ENCODE measurements at places on chromosomes 13 and 19. TPM values are rescaled to one million over a fixed set of nuclear protein-coding genes. Genes with fewer than 3 reads are reported as not detected.

The RYR1 gene
- total RNA-seq = 1.5 TPM

The EDNRB gene
- 26.8 TPM for total RNA-seq

The FCHO1 gene
- 10.8 TPM for total RNA-seq

The TUBA3C gene
- total RNA-seq = not detected

The SCAF1 gene
- total RNA-seq = 91.9 TPM

DNA sequence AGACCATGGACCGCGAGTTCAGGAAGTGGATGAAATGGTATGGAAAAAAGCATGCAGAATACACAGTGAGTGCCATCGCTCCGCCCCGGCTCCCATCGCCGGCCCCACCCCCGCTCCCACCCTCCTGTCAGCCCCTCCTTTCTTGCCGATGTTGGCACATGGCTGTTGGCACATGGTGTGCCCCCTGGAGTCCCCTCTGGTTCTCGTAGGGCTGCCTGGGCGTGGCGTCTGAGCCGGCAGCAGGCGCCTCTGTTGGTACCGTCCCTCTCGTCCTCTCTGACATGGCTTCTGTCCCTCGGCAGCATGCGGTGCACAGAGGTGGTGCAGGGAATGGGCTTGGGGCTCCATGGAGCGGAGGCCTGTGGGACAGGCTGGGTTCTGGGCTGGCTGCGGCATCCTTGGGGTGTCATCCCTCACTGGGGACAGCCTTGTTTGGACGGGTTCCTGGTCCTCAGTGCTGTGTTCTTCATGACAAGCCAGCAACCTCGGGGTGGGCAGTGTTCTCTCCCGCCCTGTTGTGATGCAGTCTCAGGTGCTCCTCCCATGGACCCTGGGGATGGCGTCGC lies 30.9 kb downstream of the DOT1L start:
- DNase-seq = no peak
- peaks cover 3% of the 10 kb centered on the region for H3K36me3 ChIP-seq
- no peak overlapping the region for H3K27ac ChIP-seq
- H3K4me3 ChIP-seq = no peak overlapping the region

DNA sequence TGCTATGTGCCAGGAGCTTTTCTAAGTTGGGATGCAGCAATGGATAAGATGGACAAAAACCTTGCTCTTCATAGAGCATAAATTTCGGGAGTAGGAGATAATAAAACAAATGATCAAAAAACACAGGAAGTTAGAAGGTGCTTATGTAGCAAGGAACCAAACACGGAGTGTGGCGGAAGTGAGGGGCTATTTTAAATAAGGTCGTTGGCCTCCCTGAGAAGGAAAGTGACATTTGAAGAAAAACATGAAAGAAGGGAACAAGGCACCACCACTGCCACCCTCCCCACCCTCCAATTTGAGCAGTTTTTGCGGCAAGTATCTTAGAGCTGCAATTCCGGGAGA lies 3.2 kb upstream of the GSX1 start:
- H3K36me3 ChIP-seq = no peaks in the 10 kb centered on the region
- H3K27ac ChIP-seq = no peak overlapping the region
- no peak for DNase-seq
- H3K4me1 ChIP-seq = peaks cover 33% of the 10 kb centered on the region
- H3K4me3 ChIP-seq = peak overlapping the region; percentile 67

DNA sequence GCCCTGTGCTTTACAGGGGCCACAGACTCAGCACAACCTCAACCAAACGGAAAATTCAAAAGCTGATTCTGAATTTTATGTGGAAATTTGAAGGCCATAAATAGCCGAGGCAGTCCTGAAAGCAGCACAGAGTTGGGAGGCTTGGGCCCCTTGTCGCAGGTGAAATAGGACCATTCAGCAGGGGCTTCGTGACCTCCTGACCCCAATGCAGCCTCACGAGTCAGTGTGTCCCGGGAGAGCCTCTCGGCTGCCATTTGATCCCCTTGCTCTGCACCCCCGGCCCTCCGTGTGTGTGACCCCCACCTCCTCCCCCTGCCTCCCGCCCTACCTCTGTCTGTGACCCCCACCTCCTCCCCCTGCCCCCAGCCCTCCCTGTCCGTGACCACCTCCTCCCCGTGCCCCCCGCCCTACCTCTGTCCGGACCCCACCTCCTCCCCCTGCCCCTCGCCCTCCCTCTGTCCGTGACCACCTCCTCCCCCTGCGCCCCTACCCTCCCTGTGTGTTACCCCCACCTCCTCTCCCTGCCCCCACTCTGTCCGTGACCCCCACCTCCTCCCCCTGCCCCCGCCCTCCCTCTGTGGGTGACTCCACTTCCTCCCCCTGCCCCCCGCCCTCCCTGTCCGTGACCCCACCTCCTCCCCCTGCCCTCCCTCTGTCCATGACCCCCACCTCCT lies 41.7 kb upstream of the TFDP1 start:
- no peaks in the 10 kb centered on the region for H3K27me3 ChIP-seq
- H3K4me3 ChIP-seq = no peak overlapping the region
- peaks cover 22% of the 10 kb centered on the region for H3K4me1 ChIP-seq
- H3K27ac ChIP-seq = no peak overlapping the region

GRCh38 chr19:17847538-17848366 lies at the start of gene JAK3:
Gene JAK3, minus strand, starts transcription at chr19:17847982. Its CDS starts 3,565 bp downstream, at chr19:17844417.
- no peak within 1 kb of the TSS for H3K27ac ChIP-seq
- DNase-seq = peak; percentile 75
- peaks cover 7% of the 10 kb centered on the region for H3K4me1 ChIP-seq
- H3K27me3 ChIP-seq = peaks cover 9% of the 10 kb centered on the region
- H3K36me3 ChIP-seq = no peaks in the 10 kb centered on the region

DNA sequence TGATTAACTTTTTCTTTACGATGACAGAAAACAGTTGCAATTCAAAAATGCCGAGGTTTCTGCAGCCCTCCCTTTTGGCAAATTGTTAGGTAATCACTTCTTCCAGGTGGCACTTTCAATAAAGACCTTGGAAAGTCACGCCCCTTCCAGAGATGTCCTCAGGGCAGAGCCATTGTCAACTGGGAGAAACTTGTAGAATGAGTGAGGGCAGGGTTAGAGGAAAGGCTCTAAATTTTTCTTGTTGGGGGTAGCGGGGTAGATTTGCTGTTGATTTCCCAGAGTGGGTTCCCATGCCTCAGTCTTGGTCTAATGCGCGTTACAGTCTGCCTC lies 421.1 kb downstream of the FGF9 start:
- no peak overlapping the region for H3K4me3 ChIP-seq
- no peak for DNase-seq
- H3K27ac ChIP-seq = no peak overlapping the region
- H3K27me3 ChIP-seq = no peaks in the 10 kb centered on the region

DNA sequence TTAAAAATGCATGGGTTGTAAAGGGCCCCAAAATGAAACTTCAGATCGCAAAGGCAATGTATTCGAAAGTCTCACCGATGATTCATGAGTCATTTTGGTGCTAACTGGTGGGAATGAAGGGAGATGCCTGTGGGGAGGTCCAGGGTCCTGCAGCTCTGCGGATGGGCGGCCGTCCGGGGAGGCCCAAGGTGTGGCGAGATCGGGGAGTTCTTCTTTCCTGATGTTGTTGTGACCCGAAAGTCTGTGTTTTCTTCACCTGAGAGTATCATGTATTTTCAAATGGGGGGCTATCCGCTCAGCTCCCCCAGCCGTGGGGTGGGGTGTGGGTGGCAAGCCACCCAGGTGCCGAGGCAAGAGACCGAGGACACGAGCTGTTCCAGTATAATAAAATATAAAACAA lies 36.5 kb downstream of the TFDP1 start:
- no peak for DNase-seq
- H3K36me3 ChIP-seq = peaks cover 36% of the 10 kb centered on the region
- H3K27ac ChIP-seq = no peak overlapping the region
- H3K4me3 ChIP-seq = no peak overlapping the region

DNA sequence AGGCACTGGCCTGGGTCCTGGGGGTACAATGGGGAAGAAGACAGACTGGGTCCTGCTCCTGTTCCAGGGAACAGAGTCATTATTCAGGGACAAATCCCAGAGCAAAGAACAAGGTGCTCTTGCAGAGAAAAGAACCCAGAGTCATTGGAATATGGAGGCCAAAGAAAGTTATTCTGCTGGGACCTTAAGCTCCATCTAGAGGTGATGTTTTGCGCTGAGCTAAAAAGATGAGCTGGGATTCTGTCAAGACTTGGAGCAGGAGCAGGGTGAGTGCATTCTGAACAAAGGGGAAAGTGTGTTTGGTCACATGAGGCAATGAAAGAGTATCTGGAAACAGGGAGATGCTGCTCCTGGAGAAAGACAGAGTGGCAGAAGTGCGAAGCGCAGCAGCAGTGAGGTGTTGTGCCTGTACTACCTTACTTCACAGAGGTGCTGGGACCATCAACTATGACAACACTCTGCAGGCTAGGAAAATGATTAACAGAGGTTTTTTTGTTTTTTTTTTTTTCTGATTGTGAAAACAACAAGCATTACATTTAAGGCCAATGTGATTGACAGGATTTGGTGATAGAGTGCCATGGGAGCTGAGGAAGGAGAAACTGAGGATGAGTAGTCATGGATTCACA lies 95.3 kb upstream of the TNFSF11 start:
- H3K4me3 ChIP-seq = no peak overlapping the region
- no peaks in the 10 kb centered on the region for H3K27me3 ChIP-seq
- DNase-seq = no peak
- no peaks in the 10 kb centered on the region for H3K4me1 ChIP-seq

GRCh38 chr19:43754253-43754502 lies 584 bp downstream of the SMG9 start:
- H3K4me3 ChIP-seq = peak overlapping the region; percentile 99
- peaks cover 46% of the 10 kb centered on the region for H3K4me1 ChIP-seq
- peaks cover 19% of the 10 kb centered on the region for H3K36me3 ChIP-seq

DNA sequence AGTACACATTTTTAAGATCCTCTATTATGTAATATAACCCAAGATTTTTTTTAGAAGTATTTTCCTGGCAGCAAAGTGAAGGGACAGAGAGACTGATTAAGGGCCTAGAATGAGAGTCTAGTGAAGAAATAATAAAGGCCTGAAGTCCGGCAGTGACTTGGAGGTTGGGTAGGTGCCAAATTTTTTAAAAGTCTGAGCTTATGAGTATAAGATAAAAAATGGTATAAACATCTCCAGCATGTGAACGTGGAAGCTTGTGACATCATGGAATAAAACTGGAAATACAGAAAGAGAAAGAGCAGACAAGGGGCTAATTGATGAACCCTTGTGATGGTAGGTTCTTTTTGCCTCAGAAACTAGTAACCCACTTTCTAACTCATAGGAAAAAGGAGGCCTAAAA lies 174.6 kb downstream of the SUCLA2 start:
- H3K4me1 ChIP-seq = no peaks in the 10 kb centered on the region
- H3K27me3 ChIP-seq = no peaks in the 10 kb centered on the region
- H3K36me3 ChIP-seq = no peaks in the 10 kb centered on the region
- no peak overlapping the region for H3K4me3 ChIP-seq
- no peak for DNase-seq
- H3K27ac ChIP-seq = no peak overlapping the region

GRCh38 chr13:42057918-42058530 lies 9.6 kb downstream of the DGKH start:
- no peaks in the 10 kb centered on the region for H3K4me1 ChIP-seq
- peaks cover 14% of the 10 kb centered on the region for H3K36me3 ChIP-seq
- H3K27ac ChIP-seq = no peak overlapping the region
- no peak for DNase-seq

GRCh38 chr13:47696674-47697073 lies 304.4 kb downstream of the SUCLA2 start:
- no peaks in the 10 kb centered on the region for H3K4me1 ChIP-seq
- no peaks in the 10 kb centered on the region for H3K27me3 ChIP-seq
- H3K36me3 ChIP-seq = no peaks in the 10 kb centered on the region

DNA sequence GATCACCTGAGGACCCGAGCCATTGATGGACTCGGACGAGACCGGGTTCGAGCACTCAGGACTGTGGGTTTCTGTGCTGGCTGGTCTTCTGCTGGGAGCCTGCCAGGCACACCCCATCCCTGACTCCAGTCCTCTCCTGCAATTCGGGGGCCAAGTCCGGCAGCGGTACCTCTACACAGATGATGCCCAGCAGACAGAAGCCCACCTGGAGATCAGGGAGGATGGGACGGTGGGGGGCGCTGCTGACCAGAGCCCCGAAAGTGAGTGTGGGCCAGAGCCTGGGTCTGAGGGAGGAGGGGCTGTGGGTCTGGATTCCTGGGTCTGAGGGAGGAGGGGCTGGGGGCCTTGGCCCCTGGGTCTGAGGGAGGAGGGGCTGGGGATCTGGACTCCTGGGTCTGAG lies 888 bp downstream of the FGF21 start:
- peaks cover 17% of the 10 kb centered on the region for H3K4me1 ChIP-seq
- peaks cover 2% of the 10 kb centered on the region for H3K36me3 ChIP-seq
- no peak overlapping the region for H3K27ac ChIP-seq
- H3K4me3 ChIP-seq = no peak overlapping the region

GRCh38 chr19:3320354-3320670 lies 46.1 kb upstream of the NFIC start:
- H3K36me3 ChIP-seq = no peaks in the 10 kb centered on the region
- no peak overlapping the region for H3K27ac ChIP-seq
- H3K27me3 ChIP-seq = peaks cover 44% of the 10 kb centered on the region
- H3K4me3 ChIP-seq = no peak overlapping the region
- no peaks in the 10 kb centered on the region for H3K4me1 ChIP-seq

- peaks cover 2% of the 10 kb centered on the region for H3K36me3 ChIP-seq
- no peak overlapping the region for H3K27ac ChIP-seq
- H3K4me3 ChIP-seq = no peak overlapping the region
- no peaks in the 10 kb centered on the region for H3K27me3 ChIP-seq
- no peak for DNase-seq
Observed at GRCh38 chr13:98879957-98880356, 97.9 kb downstream of the DOCK9 start.

Measured in neural crest cell (in vitro differentiated cells).